ENCODE measurements at places on chromosomes 1 and 21.

DNA sequence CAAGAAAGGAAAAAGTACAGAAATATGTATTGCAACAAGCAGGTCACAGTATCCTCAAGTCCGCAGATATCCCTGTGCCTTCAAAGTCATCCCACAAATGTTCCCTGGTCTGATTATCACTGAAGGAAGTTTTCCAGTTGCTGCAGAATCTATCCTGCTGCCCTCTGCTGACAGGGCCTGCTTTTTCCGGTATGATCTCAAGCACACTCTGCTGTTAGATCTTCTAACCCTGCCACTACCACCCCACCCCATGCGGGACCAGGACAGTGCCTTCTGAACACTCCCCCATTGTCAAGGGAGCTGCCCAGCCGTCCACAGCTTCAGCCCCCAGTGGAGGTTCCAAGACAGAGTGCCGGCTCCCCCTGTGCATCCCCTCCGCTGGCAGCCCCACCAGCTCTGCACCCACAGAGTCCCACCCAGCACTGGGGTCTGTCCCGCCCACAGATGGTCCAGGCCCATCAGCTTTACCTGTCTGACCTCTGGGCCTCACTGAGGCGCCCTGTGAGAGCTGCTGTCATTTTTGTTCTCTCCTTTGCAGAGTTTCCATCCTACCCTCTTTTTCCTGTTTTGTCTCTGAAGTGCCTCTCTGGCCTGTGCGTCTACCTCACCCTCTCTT is 27.9 kb downstream of the FAM163A start:
- no peak for DNase-seq

- DNase-seq: no peak
These were observed 90.5 kb upstream of the TLR5 start for GRCh38 chr1:223233410-223234169.

DNA sequence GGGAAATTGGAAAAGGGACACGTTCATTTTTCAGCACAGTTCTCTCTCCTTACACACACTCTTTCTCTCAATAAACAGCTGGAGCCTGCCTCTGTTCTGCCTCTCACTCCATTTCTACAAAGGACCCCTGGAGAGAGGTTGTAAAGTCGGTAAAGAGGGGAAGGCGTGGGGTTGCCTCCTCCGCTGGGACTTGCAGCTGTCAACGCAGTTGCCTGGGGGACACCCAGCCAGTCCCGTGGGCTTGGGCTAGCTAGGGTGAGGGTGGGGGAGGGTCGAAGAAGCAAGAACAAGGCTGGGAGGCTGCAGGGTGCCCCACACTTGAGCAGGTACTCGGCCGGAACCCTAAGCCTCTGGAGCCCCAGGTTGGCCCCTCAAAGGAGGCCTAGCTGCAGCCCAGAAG is 27.6 kb downstream of the C1orf216 start:
- no peak for DNase-seq

- DNase-seq: no peak
These were observed 4.0 kb downstream of the ABCG1 start for GRCh38 chr21:42222821-42223390.

DNA sequence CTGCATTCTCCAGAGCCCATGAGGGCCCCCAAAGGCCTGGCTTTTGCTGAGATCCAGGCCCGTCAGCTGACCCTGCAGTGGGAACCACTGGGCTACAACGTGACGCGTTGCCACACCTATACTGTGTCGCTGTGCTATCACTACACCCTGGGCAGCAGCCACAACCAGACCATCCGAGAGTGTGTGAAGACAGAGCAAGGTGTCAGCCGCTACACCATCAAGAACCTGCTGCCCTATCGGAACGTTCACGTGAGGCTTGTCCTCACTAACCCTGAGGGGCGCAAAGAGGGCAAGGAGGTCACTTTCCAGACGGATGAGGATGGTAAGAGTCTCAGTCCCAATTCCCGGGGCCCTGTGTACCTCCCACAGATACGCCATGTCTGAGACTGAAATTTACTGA is 39.1 kb downstream of the PTPRU start:
- no peak for DNase-seq

DNA sequence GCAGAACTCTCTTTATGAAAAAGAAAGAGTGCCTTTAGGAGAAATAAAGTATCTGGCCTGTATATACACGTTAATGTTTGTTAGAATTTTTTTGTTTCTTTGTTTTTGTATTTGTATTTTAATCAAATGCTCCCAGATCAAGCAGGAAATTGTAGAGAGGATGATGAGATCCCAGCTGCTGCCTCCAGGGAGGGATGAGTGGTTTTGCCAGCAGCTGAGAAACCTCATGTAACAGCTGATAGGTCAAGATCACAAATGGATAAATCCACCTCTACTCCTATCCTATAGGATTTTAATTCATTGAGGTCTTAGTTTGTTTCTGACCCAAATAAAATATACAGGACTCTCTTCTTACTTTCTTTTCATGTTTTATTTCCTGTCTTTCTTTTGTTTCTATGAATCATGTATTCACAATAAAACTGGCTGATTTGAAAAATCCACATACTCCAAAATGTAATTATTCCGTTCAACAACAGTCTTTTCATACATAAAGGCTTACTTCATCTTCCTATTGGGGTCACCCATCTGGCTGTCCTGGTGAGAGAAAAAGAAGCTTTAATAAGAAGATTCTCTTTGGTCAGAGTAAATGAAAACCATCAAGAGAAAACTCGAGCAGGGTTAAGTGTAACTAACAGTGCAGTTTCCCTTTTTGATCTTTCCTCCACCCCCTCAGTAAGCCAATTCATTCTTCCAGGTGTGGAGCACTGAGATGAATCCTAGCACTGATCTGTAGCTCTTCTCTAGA is 129.3 kb upstream of the PLPPR5 start:
- no peak for DNase-seq

DNA sequence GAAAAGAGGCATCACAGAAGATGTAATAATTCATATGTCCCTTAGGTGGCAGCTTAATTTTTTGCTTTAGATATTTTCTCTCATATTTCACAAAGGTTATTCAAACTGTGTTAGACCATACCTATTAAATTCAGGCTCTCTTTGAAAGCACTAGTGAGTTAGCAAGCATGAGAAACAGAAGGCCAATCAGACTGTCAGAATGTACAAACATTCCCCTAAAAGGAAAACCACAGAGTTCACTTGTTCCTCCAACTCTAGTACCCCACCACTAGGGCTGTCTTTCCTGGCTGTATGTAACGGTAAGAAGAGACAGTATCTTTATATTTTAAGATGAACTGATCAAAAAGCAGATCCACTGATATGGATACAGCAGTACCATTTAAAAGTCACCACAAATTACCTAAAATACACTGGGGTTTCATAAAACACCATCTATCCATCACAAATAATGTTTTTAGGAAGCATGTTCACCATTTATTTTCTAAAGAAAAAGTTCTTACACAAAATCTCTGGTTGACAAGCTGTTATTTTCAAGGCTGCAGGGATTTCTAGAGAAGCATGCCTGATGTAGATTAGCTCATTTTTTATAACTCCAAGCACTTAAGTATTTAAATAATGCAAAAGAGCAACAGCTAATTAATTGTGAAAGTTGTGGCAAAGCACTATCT is 1.8 kb downstream of the ARPC5 start:
- peak; percentile 38 for DNase-seq

DNA sequence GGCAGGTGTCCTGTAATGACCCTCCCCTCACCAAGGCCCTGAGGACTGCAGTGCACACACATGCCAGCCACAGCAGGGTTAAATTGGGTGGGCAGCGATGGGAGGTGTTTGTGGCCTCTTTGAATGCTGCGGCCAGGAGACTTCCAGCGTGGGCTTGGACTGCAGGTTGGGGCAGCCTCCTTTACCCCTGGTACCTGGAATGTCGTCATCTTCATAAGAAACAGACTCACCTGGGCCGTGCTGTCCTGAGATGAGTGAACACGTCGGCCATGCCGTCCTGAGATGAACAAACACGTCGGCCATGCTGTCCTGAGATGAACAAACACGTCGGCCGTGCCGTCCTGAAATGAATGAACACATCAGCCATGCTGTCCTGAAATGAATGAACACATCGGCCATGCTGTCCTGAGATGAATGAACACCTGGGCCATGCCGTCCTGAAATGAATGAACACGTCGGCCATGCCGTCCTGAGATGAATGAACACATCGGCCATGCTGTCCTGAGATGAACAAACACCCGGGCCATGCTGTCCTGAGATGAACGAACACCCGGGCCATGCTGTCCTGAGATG is 50.1 kb upstream of the COL6A1 start:
- no peak for DNase-seq

- no peak for DNase-seq
These were observed 293.5 kb downstream of the NTNG1 start for GRCh38 chr1:107434361-107434693.

DNA sequence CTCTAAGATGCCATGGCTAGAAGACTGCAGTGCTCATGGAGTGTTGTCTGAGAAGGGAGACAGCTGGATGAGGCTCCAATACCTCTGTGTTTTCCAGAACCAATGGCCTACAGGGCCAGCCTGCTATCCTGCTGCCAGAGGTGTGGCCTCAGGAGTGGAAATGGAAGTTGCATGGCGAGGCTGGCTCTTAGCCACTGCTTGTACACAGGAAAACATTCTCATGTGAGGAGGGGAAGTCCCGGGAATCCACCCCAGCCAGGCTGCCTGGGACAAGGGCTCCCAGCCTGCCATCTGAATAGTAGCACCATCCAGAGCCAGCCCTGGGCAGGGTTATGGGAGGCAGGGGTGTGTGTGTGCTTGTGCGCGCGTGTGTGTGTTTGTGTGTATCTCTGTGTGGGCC is 56.5 kb downstream of the SDC3 start:
- no peak for DNase-seq

- DNase-seq: no peak
These were observed 78.2 kb upstream of the CAPZB start for GRCh38 chr1:19563324-19564097.

GRCh38 chr1:235515844-235516512 is 11.7 kb upstream of the B3GALNT2 start:
- DNase-seq: no peak

GRCh38 chr1:230219174-230220067 is 152.4 kb downstream of the GALNT2 start:
- DNase-seq: no peak

DNA sequence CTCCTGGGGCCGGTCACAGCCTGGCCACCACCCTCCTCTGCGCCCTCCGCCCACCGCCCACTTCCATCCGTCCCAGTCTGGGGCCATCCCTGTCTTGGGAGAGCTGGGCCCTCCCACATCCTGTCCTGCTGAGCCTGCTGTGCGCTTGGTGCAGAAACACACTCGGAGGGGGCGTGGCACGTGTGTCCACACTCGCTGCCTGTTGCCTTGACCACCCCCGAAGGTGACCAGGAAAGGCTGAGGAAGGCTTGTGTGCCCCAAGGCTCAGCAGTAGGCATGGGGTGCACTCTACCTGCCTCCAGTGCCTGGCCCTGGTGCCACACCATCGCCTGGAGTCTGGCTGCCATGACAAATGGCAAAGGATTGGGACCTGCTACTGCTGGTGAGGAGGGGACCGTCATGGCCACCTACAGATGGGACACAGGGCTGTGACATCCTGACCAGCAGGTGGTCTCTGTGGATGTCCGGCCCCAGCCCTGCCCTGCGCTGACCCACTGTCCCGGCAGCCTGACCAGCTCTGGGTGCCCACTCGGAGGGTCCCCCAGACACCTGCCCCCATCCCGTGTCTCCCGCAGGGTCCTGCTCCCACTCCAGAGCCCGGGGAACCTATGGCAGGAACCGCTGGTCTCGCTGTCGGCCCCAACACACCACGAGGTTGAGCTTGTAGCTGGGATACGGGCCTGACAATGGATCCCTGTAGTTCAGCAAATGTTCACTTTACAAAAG is 23.2 kb upstream of the PTTG1IP start:
- DNase-seq: no peak

GRCh38 chr1:199221371-199222150 is 582.7 kb downstream of the PTPRC start:
- DNase-seq: no peak

GRCh38 chr1:33275195-33275594 is 18.9 kb downstream of the ZNF362 start:
- no peak for DNase-seq

DNA sequence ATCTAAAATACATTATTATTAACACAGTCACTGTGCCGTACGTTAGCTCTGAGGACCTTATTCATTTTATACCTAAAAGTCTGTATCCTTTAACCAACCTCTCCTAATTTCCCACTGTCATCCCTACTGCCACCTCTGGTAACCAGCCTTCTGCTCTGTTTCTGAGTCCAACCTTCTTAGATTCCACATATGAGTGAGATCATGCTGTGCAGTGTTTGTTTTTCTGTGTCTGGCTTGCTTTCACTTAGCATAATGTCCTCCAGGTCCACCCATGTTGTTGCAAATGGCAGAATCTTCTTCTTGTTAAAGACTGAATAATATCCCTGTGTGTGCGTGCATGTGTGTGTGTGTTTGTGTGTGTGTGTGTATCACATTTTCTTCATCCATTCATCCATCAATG is 64.2 kb downstream of the ETS2 start:
- no peak for DNase-seq

- no peak for DNase-seq
These were observed 13.3 kb downstream of the C1orf162 start for GRCh38 chr1:111487133-111487532.

- DNase-seq: no peak
These were observed 10.0 kb downstream of the RAB4A start for GRCh38 chr1:229280921-229281320.

DNA sequence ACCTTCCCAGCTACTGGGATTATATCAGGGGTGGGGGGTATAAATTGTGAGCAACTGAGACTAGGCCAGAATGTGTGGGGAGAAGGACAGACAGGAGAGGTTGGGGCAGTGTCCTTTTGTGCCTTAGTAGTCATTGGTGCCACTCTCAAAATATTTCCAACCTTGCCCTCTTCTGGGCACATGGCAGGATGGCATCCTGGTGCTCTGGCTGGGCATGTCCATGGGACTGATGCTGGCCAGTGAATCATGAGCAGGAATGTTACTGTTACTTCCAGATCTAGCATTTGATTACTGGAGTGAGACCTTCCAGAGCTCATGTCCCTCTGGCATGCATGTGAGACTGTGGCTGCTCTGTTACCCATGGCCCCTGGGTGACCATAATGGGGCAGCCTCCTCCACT is 151.2 kb downstream of the MATN1 start:
- no peak for DNase-seq

DNA sequence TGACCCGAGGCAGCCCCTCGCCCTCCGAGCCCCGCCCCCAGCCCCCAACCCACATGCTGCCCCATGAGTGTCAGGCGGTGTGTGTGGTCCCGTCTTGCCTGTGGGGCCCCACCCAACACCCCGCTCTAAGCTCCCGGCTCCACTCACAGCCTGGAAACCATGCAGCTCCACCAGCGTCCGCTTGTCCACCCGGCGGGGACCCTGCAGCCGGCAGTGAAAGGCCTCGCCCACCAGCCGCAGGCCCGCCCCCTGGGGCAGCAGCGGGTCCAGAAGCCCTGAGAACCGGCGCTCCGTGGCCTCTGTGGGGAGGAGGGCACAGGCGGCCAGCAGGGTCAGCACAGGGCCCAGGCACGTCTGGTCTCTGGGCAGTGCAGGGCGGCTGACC is 2.7 kb downstream of the C1QTNF12 start:
- DNase-seq: no peak

All from GM20000 (cell line).